ACHN (cell line): ENCODE measurements at places on chromosomes 3 and 15.

DNA sequence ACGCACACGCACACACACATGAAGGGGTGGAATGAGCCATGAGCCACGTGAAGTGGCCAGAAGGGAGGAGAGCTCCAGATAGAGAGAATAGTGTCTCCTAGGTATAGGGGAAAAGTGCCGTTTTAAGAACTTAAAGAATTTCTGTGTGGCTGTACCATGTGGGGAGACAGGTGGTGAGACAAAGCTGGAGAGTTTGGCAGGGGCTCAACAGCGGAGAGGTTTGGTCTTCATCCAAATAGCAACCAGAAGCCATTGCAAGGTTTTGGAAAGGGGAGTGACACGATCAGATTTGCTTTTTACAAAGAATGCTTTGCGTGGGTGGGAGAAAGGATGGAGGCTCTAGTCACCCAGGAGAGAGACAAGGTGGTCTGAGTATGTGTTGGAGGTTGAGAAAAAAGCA lies 146.0 kb downstream of the IL20RB start:
- no peak for DNase-seq

DNA sequence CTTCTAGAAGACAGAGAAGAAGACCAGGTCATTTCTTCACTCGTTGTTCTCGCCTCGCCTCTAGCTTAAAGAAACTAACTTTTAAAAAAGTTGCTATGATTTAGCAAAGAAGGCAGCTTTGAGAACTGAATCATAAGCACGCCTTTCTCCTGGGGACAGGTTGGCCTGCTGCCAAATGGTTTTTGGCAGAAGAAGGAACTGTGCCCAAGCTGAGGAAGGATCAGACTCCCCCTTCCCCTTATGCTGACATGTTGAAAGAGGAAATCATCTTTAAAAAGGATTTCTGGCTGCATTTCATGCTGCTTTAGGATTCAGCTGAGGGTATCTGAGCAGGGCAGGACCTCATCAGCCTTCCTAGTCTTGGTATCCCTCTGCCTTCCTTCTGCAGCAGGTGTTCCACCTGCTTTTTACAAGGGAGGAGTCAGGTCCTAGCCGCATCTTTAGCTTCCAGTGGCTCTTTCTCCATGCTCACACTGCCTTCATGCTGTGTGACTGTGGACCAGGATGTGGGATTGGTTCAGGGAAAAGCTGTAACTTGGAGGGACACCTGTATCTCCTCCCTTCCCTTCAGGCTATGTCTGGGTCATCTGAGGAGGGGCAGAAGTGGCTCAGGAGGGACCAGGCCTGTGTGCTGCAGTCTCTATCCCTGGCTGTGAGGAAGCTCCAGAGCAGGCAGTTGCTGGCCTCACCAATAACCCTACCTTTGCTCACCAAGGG lies 34.1 kb upstream of the HACD2 start:
- DNase-seq, result no peak

DNA sequence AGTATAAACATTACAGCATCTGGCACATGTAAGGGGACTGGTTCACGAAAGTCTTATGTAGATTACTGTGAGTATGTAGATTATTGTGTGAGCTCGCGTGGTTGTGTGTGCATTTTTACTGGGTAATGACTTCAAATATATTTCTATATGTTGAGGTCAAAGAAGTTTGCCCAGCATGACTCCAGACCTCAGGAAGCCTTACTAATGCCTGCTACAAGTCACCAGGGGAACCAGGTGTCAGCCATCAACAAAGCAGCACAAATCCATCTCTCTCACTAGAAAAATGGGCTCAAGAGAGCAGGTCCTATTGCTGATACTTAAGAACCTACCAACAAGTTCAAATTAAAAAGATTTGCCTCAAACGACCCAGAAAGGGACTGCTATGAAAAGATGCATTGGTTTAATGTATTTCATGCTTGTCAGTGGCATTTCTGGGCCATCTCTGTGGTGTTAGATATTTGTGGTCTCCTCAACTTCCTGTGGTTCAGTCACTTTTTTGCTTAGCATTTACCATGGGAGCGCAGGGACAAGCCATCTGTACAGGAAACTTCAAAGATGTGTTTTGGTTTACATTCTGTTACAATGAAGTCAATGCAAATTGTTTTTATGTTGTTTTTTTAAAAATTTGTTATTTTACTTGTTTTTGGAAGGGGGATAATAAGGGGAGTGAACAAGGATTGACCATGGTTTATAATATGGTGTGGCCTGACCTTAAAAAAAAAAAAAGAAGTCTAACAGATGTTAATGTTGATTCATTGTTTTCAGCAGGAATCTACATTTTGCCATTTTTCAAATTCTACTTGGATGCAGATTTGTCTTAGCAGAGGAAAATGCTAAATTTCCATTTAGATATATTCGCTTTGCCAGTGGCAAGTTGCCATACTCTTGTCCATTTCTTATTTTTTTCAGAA lies 172.1 kb upstream of the ADAMTS9 start:
- DNase-seq, result no peak

- no peak for DNase-seq
Observed at GRCh38 chr3:127884041-127884440, 31.0 kb upstream of the KBTBD12 start.

GRCh38 chr3:126149960-126150515 lies 30.3 kb downstream of the ALDH1L1 start:
- DNase-seq, result no peak

GRCh38 chr3:54337846-54338245 lies 215.5 kb downstream of the CACNA2D3 start:
- no peak for DNase-seq

GRCh38 chr3:136804813-136805212 lies 14.1 kb upstream of the SLC35G2 start:
- DNase-seq, result no peak

DNA sequence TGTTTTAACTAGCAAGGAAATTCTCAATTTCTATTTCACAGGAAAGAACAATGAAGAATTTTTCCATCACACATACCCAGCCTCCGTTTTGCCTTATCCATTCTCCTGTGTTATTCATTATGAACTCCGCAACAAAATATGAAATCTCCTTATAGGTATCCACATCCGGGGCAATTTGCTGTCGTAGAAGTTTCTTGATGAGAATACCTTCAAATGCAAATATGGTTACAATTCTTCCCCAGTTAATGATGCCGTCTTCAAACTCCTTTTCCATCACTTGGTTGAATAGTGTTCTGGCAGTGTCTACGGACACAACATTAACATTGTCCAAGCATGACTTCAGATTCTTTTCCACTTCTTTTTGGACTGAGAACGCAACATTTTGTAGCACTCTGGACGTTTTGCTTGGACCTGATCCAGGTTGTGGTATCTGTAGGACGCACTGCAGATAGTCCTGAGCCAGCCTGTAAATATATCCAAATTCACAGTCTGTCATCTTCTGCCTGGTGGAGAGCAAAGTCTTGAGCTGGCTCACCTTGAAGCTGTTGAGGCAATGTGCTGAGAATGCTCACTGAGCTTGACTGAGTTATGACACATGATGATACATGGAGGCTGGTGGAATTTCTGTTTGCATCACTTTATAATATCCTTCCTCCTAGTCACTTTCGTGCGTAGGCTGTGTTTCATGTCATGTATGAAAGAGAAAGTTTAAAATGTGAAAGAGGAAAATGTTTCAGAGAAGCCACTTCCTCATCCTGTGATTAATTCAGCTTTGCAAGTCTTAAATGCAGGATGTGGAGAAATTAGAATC lies at the start of gene BCL2A1:
Gene BCL2A1 (minus strand): TSS at position 573 of the 811 bp plus-strand sequence. CDS start 77 bp downstream, at position 496.
- peak; percentile 31 for DNase-seq

GRCh38 chr3:128806588-128806987 lies 72.8 kb upstream of the ACAD9 start:
- no peak for DNase-seq

GRCh38 chr15:66714543-66714981 lies 12.5 kb downstream of the SMAD6 start:
- peak; percentile 43 for DNase-seq

DNA sequence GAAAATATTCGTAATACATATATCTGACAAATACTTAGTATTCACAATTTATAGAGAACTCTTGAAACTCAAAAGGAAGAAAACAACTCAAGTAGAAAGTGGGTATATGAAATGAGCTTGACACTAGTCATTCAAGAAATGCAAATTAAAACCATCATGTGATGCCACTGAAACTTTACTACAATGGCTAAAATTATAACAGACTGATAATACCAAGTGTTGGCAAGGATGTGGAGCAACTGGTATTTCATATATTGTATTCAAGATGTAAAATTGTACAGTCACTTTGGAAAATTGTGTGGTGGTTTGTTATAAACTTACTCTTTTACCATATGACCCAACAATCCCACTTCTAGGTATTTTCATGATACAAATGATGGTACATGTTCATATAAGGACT lies 68.7 kb upstream of the AGTR1 start:
- no peak for DNase-seq

DNA sequence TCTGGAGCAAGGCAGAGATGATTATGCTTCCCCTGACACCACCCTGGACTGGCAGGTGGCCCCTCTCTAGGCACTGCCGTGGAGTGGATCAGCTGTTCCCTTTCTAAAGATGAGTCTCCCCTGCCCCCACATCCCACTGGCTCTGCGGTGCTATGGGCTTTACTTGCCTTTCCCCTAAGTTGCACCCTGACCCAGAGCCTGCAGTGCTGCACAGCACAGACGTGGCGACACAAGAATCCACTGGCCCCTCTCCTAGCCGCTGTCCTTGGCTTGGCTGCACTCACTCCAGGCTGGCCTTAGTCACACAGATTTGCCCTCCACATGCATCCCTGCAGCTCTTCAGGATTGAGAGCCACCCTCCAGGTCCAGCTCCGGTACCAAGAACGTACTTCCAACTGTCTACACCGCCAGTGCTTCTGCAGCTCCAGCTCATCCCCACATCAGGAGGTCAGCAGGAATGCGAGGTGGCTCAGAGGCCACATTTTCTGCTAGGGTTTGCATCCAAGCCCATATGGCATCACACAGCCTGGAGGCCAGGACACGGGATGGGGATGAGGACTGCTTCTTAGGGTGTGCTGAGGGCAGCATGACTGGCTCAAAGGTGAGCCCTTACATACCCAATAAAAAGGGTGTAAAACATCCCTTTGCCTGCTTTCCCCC lies 82.4 kb upstream of the RASGRF1 start:
- no peak for DNase-seq

- DNase-seq, result peak; percentile 8
Observed at GRCh38 chr3:101091489-101091888, 98.3 kb upstream of the ABI3BP start.
